ENCODE measurements at places on chromosomes 12 and 14.

GRCh38 chr14:57352396-57353170 is 37.8 kb upstream of the NAA30 start:
- no peak for DNase-seq

DNA sequence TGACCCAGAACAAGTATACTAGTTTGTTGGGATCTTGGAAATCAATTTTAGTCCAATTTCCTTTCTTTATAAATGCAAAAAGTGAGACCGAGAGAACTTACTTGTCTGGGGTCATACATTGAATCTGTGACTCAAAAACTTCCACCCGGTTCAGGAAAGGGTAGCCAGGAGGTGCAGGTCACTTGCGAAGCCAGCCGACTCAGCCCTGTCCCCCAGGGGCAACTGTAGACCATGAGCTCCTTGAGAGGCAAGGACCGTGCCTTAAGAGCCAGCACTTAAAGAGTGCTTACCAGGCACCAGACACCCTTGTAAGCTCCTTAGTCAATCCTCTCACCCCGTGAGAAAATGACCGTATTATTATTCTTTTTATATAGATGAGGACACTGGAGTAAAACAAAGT is 505 bp upstream of the BCDIN3D start:
- no peak for DNase-seq

GRCh38 chr12:48815126-48816110 is 2.9 kb upstream of the CACNB3 start:
- peak; percentile 90 for DNase-seq

GRCh38 chr14:75182821-75183220 is 6.4 kb upstream of the TMED10 start:
- DNase-seq: peak; percentile 71

DNA sequence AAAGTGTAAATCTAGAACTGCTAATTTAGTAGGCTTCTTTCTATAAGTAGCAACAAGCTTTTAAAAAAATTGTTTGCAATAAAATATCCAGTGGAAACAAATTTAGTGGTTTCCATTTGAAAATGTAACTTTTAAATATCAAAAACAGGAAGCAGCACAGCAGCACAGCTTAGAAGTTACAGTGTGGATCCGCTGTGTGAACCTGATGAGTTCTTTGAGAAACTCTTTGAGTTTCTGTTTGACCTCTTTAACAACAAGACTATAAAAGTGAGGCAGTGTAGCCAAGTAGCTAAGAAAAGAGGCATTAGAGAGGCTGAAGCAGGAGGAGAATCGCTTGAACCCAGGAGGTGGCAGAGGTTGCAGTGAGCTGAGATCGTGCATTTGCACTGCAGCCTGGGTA is 178.3 kb downstream of the NAV3 start:
- DNase-seq: no peak

DNA sequence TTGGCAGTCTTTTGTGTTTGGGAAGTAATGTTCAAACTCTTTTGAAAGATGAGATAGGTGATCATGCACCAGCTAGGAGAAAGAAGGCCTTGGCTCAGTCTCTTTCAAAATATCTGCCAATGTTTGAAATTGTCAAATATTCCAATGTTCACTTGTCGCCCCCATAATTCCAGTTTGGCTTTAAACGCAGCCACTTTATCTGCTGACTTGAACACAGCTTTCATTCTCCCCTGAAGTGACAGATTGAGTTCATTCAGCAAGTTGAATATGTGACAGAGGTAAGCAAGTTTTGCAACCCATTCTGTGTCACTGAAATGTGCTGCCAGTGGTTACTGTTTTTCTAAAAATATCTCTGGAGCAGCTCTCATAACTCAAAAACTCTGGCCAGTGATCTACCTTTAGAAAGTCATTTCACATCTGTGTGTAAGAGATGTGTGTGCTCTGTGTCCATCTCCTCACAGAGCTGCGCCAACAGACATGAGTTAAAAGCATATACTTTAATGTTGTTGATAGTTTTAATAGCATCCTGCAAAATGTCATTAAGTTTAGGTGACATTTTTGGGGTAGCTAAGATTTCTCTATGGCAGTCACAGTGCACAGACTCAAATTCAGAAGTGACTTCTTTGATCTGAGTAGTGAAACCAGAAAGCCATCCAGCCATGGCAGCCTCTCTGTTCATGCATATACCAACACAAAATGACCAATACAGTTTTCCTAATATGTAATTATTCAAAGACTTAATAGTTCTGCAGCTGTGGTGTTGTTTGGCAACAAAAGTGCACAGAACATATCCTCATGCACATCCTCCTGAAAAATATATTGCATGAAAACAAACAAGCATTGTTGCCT is 614.3 kb upstream of the MIS18BP1 start:
- DNase-seq: no peak

GRCh38 chr14:32571995-32572866 is 243.1 kb downstream of the AKAP6 start:
- DNase-seq: no peak

- no peak for DNase-seq
These were observed 7.1 kb downstream of the SCNN1A start for GRCh38 chr12:6367969-6368892.

GRCh38 chr14:21780429-21781084 is 106.9 kb upstream of the OR4E1 start:
- no peak for DNase-seq

DNA sequence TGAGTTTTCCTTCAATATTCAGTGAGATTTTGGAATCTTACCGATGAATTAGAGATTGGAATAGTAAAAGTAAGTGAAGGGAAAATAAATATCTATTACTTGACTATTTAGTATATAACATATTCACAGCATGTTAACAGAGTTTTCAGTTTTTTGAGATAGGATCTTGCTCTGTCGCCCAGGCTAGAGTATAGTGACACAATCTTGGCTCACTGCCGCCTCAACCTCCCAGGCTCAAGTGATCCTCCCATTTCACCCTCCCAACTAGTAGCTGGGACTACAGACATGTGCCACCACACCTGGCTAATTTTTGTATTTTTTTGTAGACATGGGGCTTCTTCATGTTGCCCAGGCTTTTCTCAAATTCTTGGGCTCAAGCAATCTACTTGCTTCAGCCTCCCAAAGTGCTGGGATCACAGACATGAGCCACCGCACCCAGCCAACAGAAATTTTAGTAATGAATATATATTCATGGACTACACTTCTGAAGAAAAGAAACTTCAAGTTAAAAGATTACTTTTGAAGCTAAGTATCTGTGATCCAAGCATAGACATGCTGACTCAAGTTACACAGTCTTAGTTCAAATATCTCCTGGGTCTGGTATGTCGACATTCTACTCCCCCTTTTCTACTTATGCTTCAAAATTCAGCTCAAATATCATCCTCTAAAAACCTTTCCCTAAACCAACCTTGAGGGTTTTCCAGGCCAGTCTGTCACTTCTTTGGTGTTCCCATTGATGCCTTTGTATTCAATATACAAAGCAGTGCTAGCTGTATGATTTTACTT is 13.8 kb downstream of the UBE2N start:
- DNase-seq: peak; percentile 31

DNA sequence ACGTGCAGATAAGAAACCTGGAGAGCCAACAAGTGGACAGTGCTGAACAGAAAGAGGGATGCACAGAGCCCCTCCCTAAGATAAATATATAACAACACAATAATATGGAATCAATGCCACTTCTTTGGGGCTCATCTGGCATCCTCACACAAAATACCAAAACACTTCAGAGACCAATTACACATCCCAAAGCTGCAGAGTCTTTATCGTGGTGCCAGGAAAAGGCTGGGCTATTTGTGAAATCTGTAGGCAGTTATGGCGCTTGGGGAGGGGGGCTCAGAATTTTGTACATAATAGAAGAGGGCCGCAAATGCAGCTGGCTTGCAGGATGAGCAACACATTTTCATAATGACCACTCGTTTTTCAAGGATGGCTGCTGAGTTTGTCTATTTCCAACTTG is 160.4 kb upstream of the NOS1 start:
- no peak for DNase-seq

DNA sequence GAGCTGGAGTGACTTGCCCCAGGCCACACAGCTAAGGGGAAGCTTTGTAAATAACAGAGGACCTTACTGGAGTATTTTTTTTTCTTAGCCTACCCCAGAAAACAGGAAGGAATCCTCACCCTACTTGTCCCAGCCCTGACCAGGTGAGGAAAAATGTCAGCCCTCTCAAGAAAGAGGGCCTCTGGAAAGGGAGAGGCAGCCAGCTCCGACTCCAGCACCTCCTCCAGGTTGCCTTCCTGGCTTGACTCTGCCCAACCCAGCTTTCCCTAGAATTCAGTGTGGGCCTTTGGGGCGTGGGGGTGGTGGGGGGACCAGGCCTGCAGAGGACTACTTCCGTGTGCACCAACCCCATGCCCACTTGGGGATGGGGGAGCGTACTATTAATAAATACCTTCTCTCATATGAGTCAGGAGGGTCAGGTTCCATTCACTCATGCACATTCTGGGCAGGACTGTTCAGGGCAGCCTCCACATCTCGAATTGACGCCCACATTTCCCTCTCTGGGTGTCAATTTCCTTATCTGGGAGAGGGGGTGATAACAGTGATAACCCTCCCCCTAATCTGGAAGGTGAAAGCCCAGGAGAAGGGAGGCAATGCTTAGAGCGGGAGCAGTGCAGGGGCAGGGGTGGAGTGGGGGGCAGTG is 5.2 kb downstream of the RHOF start:
- no peak for DNase-seq

GRCh38 chr14:22715890-22716289 is 50.6 kb upstream of the OXA1L start:
- DNase-seq: no peak

DNA sequence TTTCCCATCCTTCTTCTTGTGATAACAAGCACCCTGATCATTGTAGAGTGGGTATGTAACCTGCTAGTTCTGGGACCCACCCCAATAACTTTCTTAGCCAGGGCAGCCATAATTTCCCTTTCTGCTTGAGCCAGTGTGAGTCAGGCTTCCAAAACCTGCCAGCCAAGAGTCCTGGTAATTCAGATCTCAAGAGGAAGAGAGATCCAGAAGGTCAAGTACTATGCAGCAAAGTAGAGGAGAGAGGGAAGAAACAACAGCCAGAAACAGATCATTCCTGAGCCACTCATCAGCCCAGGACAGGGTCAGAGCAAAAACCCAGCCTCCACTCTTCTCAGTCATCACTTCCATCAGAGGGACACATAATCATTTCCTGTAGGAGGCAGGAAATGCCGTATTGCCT is 182.0 kb downstream of the DICER1 start:
- no peak for DNase-seq

GRCh38 chr12:42346403-42347002 is 20.5 kb downstream of the PPHLN1 start:
- no peak for DNase-seq

- DNase-seq: no peak
These were observed 78.3 kb upstream of the RTL1 start for GRCh38 chr14:100981809-100982208.

DNA sequence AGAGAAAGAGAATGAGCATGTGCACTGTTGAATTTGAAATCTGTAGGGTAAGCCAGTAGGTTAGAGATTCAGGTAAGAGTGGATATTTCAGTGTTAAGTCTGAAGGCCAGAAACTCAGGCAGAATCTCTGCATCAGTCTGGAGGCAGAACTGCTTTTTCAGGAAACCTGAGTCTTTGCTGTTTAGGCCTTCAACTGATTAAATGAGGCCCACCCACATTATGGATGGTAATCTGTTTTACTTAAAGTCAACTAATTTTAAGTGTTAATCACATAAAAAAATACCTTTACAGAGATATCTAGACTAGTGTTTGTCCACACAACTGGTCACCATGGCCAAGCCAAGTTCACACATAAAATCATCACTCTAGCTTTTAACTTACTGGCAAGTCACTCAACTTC is 205.0 kb upstream of the DDHD1 start:
- DNase-seq: no peak

DNA sequence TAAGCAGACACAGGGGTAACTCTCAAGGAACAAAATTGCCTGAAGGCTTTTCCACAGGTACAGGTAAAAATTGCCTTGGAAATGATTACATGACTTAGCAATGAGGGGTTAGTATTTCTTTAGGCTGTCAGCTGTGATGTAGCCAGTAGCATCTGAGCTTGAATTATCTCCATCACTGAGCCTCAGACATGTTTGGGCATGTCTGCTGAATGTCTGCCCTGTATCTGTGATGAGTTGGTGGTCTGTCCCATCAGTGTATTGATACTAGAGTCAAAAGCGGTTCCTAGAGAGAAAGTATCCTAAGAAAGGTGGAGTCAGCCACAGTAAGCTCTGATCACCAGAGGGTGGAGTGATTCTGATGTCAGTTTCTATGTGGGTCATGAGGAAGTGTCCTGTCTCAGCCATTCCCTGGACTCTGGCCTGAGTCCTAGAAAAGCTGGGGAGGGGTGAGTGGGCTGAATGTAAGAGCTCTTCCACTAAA is 16.3 kb downstream of the AKAP6 start:
- peak; percentile 26 for DNase-seq

DNA sequence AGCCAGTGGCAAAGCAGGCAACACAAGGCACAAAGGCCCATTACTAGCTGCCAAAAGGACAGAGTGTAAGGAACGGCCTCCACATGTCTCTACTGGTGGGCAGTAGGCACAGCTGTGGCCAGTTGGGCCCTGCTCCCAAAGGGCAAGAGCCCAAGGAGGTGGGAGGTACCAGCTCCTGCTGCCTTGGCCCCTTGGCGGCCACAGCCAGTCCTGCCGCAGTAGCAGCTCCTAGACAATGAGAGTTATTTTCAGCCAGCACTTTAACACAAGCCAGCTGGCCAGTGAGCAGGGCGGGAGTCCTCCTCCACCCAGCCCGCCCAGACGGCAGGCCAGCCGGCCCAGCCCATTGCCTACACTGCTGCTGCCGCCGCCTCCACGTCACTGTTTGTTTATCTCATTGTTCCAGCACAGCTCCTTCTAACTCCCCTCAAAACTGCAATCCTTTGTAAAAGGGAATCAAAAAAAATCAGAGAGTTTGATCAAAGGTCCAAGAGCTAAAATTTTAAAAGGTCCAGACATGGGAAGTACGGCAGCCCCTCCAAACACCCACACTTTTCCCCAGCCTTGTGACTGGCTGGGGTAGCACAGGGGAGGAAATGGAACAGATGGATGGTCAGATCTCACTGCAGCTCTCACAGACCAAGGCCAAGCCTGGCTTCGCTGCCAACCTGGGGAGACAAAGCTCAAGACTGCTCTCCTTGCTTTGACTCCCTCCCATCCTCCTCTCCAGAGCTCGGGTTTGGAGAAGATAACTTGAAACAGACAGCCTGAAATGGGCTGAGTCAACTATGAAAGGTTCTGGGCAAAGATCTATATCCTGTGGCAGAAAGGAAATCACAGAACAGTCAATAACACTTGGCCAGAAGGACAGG is 33.5 kb downstream of the FMNL3 start:
- DNase-seq: peak; percentile 98

GRCh38 chr14:22597265-22597664 is 835 bp upstream of the ABHD4 start:
- no peak for DNase-seq

GRCh38 chr12:103877288-103877687 is 36.3 kb upstream of the NT5DC3 start:
- no peak for DNase-seq

DNA sequence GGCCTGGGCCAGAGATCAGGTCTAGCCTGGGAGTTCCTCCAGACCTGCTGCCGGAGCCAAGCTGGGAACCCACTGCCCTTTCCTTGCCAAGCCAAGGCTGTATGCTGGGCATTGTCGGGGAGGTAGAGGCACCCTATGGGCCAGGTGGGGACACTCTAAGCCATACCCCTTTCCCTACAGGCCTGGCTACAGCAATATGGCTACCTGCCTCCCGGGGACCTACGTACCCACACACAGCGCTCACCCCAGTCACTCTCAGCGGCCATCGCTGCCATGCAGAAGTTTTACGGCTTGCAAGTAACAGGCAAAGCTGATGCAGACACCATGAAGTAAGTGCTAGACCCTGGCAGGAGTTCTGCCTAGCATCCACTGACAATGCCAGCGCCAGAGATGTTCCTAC is 4.9 kb downstream of the MMP14 start:
- no peak for DNase-seq

Data from mesenchymal stem cell (in vitro differentiated cells and primary cell).